Cortex of kidney (tissue), 1 donor: ENCODE measurements at places on chromosomes 4 and X.

DNA sequence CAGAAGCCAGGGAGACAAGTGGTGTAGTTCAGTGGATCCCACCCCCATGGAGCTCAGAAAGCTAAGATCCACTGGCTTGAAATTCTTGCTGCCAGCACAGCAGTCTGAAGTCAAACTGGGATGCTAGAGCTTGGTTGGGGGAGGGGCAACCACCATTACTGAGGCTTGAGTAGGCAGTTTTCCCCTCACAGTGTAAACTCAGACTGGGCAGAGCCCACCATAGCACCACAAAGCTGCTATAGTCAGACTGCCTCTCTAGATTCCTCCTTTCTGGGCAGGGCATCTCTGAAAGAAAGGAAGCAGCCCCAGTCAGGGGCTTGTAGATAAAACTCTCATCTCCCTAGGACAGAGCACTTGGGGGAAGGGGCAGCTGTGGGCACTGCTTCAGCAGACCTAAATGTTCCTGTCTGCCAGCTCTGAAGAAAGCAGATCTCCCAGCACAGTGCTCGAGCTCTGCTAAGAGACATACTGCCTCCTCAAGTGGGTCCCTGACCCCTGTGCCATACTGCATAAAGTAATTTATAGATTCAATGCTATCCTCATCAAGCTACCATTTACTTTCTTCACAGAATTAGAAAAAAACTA lies 163.2 kb downstream of the HHIP start:
- no peak for DNase-seq

DNA sequence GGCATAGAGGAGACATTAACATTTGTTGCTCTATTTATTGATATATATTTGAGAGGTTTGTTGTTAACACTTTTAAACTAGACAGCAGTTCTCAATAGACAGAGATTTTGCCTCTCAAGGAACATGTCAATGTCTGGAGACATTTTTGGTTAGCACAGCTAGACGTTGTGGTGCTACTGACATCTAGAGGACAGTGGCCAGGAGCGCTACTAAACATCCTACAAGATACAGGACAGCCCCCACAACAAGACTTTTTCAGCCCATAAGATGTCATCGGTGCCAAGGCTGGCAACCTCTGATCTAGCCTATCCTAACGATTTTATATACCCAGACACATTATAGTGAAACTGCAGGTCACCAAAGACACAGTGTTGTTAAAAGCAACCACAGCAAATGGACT lies 18.4 kb upstream of the CTSO start:
- DNase-seq, result no peak

DNA sequence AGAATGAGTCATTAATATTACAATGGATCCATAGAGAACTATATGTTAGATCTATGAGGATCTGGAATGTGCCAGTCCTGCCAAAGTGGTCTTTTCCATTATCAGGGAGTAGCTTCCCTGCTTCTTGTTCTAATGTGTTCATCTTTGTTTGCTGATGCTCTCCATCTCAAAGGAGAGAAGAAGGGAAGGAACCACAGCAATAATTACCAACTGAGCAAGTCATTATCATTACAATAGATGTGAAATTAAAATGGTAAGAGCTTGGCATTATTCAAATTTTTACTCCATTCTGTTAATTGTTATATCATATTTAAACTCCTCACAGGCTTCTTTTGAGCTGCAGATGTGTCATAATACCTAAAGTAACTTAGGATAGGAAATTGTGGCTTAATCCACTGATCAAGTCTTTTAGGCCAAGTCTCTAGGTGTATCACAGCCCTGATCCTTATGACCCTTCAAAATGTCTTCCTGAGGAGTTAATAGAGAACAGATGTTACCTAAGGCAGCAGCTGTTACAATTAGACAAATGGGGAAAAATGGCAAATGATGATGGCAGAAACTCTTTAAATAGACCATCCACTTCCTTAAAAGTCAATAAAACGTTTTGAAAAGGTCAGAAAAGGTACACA lies 1492.7 kb upstream of the IGFBP7 start:
- DNase-seq, result no peak

DNA sequence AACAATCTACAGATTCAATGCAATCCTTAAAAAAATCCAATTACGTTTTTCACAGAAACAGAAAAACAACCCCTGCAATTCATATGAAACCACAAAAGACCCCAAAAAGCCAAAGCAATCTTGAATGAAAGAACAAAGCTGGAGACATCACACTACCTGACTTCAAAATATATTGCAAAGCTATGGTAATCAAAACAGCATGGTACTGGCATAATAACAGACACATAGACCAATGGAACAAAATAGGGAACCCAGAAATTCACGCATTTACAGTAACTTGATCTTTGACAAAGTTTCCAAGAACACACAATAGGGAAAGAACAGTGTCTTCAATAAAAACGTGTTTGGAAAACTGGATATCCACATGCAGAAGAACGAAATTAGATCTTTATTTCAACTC lies 14.6 kb downstream of the MGAT4D start:
- DNase-seq, result no peak

DNA sequence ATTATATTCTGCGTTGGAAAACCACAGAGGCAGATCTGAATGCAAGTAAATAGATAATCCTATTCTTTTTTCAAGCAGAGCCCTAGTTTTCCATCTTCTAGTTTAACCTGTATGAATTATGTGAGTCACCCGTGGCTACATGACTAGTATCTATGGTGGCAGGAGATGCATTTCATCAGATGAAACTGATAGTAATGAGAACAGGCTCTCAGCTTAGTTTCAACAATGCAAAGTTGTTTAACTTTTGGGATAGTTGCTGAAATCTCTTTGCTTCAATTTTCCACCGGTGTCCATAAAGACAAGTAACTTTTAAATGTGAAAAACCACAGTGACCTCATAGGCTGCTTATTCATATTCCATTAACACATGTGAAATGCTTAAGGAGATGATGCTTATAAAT lies 1317.4 kb upstream of the TENM3 start:
- no peak for DNase-seq

- DNase-seq, result no peak
Observed at GRCh38 chr4:88106205-88106604, 52.2 kb downstream of the ABCG2 start.

GRCh38 chrX:33207056-33207455 lies 4.3 kb downstream of the DMD start:
- DNase-seq, result no peak

DNA sequence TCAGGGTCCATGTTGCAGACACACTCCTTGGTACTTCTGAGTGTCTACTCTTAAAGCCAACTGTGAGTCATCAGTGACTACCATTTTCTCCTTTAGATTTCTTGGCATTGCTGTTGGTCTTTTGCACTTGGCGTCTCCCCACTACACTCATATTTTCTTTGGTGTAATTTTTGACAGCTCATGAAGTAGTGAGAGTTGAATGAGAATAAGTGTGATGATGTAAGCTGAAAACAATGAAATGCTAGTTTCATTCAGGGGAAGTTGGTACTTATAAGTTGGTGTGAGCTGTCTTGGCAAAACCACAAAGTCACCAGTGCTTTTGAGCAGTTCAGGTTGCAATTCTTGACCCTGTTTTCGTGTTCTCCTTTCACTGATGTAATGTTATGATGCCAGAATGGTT lies 142.9 kb upstream of the ARX start:
- no peak for DNase-seq
